ENCODE measurements at places on chromosomes 2 and 18. TPM values are rescaled to one million over a fixed set of nuclear protein-coding genes. Genes with fewer than 3 reads are reported as not detected.

Gene AOX1
- 14.6 TPM for total RNA-seq

Gene TUBB8B
- total RNA-seq: 0.49 TPM

Gene ACAA2
- 28.0 TPM for total RNA-seq

Gene PFN4
- not detected for total RNA-seq

Gene PLEKHB2
- total RNA-seq: 80.8 TPM

Gene NEB
- total RNA-seq: 6.2 TPM

Gene DYSF
- 142 TPM for total RNA-seq

Gene ABCG5
- total RNA-seq: not detected

Gene IGFBP2
- total RNA-seq: 296 TPM

Gene STARD6
- total RNA-seq: not detected

Gene SULT1C4
- 0.57 TPM for total RNA-seq

Gene ERICH2
- total RNA-seq: not detected

Gene KCNS3
- 1.5 TPM for total RNA-seq

Gene PDE6D
- total RNA-seq: 35.9 TPM

Gene BOLL
- not detected for total RNA-seq

Gene WNT10A
- total RNA-seq: 3.6 TPM

Gene UGT1A9
- not detected for total RNA-seq

Gene CDH2
- total RNA-seq: 36.4 TPM
